Activated T-helper 2 cell treated with anti-CD3 and anti-CD28 coated beads, Interferon-gamma antibody, Interleukin-2, Interleukin-4, amounts not matched to agents 10 μg/mL and 5 μg/mL and 100 μg/mL, durations not matched to agents 14 hours and 24 hours and 36 hours (primary cell): ENCODE measurements at places on chromosomes 5 and 9. TPM values are rescaled to one million over a fixed set of nuclear protein-coding genes. Genes with fewer than 3 reads are reported as not detected.

- peaks cover 6% of the 10 kb centered on the region for H3K4me1 ChIP-seq
- no peaks in the 10 kb centered on the region for H3K36me3 ChIP-seq
- DNase-seq, result no peak
- no peak overlapping the region for H3K4me3 ChIP-seq
- no peak overlapping the region for H3K27ac ChIP-seq
Observed at GRCh38 chr5:69078921-69079540, 14.8 kb upstream of the SLC30A5 start.

DNA sequence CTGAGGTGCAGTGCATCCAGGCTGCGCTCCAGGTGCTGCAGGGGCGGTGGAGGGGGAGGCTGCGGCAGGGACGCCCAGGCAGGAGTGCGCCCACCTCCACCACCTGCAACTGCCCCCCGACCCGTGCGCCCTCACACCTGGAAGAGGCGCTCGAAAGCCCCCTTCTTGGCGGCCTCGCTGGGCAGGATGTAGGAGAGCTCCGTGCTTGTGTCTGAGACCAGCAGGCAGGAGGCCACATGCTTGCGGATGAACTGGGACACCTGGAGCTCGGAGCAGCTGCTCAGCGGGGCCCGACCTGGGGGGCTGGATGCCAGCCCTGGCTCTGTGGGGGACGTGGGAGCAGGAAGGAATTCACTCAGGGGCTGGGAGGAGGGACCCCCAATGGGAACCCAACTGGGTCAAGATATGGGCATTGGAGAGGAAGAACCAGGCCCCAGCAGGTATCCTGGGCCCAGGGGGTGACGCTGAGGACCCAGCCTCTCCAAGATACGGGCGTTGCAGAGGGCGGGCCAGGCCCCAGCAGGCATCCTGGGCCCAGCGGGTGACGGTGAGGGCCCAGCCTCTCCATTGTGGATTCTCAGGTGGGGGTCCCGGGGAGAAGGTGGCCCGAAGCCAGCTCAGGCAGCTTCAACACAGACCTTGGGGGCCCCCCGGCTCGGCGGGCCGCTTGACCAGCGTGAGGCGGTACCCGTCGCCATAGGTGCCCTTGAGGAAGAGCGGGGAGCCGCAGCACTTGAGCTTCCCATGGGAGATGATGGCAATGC lies 13.1 kb downstream of the ABCA2 start:
- H3K27me3 ChIP-seq, result no peaks in the 10 kb centered on the region
- no peaks in the 10 kb centered on the region for H3K36me3 ChIP-seq
- no peak overlapping the region for H3K27ac ChIP-seq
- no peak overlapping the region for H3K4me3 ChIP-seq
- no peaks in the 10 kb centered on the region for H3K4me1 ChIP-seq

- peaks cover 33% of the 10 kb centered on the region for H3K4me1 ChIP-seq
- DNase-seq, result peak; percentile 38
- H3K4me3 ChIP-seq, result peak overlapping the region; percentile 82
- peak overlapping the region; percentile 65 for H3K27ac ChIP-seq
Observed at GRCh38 chr9:136808075-136808805, 492 bp downstream of the RABL6 start.

DNA sequence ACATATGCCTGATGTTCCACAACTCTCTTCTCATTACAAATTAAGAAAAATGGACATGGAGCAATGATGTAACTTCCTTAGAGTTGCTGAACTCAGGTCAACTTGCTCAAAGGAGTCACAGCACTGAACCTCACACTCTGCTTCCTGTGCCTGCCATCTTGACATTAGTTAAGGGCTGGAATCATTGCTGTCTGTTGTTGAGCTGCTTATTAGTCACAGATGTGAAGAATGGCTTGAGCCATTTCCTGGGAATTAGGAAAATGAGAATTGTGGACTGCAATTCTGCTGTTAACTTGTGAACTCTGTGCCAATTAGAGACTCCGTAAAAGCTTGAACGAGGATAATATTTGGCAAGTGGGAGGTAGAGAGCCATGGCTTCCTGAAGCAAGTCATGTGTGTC lies 212.0 kb downstream of the ADAMTS12 start:
- no peak overlapping the region for H3K27ac ChIP-seq
- no peak for DNase-seq
- no peaks in the 10 kb centered on the region for H3K36me3 ChIP-seq

- no peaks in the 10 kb centered on the region for H3K27me3 ChIP-seq
- H3K4me3 ChIP-seq, result no peak overlapping the region
- no peak overlapping the region for H3K27ac ChIP-seq
- H3K36me3 ChIP-seq, result peaks cover 4% of the 10 kb centered on the region
Observed at GRCh38 chr5:90476391-90476790, 1.7 kb downstream of the POLR3G start.

DNA sequence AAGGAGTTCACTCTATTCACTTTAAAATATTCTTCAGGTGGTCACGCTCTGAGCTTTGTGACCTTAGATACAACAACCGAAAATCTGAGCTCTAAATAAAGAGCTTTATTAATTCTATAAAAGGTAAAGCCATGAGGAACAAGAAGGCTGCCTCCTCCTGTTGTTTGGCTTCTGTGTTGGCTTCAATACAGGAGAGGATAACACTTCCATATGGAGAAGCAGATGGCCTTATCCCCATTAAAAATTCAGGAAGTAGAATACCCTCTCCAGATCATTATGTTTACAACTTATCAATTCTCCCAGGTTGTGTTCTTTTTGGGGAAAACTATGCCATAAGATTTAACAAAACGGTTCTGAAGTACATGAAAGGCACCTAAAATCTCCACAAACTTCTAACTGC lies 128.4 kb downstream of the TTC39B start:
- no peak overlapping the region for H3K4me3 ChIP-seq
- H3K27me3 ChIP-seq, result no peaks in the 10 kb centered on the region
- no peak overlapping the region for H3K27ac ChIP-seq
- H3K36me3 ChIP-seq, result peaks cover 59% of the 10 kb centered on the region
- H3K4me1 ChIP-seq, result peaks cover 10% of the 10 kb centered on the region
- DNase-seq, result no peak

FREM1 gene
- not detected in 2 replicates for total RNA-seq
